Hematopoietic multipotent progenitor cell treated with erythropoietin and hydrocortisone succinate and interleukin-3 and kit ligand, for 6 days (in vitro differentiated cells): ENCODE measurements at places on chromosomes 5 and 9.

GRCh38 chr9:126423142-126423915, 96.7 kb downstream of the MVB12B start:
- DNase-seq, result peak; percentile 41

DNA sequence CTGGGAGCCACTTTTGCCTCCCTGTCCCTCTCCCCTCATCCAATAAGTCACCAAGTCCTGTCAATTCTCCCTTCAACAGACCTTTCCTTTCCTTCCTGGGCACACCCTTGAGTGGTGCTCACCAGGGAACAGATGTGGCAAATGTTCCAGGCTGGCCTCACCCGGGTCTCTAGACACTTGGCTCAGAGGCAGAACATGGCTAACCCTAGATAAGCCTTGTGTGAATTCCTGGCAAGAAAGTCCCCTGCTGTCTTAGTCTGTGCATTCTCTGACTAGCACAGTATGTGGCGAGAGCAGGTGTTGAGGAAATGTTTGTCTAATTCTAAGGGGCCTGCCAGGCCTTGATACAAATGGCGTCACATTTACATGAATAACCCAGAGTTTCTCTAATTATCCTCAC, 41.2 kb upstream of the PTGS1 start:
- peak; percentile 84 for DNase-seq

GRCh38 chr5:140205952-140206351, 31.0 kb downstream of the CYSTM1 start:
- DNase-seq, result no peak

DNA sequence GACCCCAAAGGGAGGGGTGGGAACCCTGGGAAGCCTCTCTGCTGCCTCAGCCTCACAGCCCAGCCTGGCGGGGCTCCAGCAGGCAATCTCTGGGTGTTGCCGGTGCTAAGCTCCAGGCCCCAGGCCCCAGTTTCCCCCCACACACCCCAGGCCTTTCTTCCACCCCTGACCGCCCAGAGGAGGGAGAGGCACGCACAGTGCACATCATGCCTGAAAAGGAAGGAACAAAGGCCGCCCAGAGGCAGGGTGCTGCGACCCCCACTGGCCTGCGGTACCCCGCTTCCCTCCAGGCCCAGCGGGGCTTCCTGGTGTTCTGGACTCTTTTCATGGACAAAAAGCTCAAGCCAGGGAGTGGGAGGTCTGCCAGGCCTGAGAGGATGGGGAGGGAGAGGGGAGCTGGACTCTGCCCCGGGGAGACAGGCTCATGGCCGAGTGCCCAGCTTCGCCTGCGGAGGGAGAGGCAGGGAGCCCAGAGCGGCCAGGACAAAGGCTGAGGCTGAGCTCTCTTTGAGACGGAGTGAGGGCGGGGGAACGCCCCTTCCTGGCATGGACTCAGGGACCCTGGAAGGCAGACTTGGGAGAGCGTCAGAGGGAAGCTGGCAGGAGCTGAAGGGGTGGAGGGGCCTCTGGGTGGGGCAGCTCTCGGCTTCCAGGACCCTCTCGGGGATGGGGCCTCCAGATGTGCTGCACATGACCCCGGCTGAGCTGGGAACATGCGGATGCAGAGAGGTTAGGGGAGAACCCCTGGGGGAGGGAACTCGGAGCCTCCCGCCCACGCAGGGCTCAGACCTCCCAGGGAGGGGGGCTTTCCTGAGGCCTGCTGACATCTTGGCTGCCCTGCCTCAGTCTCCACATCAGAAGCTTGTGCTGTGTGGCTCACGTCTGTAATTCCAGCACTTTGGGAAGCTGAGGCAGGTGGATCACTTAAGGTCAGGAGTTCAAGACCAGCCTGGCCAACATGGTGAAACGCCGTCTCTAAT, 1.8 kb upstream of the ENTPD2 start:
- no peak for DNase-seq

DNA sequence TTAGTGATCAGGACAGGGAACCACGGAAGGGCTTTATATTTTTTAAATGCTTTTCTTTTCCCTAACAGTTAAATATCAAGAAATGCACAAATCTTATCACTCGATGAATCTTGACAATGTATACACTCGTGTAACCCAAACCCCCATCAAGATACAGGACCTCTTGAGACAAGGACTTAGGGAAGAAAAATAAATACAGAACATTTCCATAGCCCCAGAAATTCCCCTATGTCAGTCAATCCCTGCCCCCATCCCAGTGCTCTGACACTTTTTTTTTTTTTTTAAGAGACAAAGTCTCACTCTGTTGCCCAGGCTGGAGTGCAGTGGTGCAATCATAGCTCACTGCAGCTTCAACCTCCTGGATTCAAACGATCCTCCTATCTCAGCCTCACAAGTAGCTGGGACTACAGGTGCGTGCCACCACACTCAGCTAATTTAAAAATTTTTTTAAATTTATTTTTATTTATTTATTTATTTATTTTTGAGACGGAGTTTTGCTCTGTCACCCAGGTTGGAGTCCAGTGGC, 2.7 kb downstream of the SPINK4 start:
- DNase-seq, result no peak

DNA sequence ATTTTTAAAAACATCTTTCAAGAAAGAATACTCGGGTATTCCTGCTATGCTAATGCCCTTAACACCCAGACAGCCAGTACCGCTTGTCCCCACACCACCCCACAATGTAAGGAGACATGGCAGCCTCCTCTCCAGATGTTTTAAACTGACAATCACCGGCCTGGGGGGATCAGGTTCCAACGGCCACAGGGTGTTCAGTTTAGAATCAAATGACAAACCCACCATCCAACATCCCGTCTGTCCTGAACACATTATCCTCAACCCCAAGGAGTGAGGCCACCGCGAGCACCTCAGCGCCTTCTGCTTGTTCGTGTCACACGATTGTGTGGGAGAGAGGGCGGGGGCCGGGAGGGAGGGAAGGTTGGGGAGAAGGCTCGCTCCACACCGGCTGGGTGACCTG, 152.8 kb downstream of the PAX5 start:
- DNase-seq, result no peak

- DNase-seq, result no peak
Observed at GRCh38 chr9:78306222-78307076, 9.5 kb downstream of the PSAT1 start.

DNA sequence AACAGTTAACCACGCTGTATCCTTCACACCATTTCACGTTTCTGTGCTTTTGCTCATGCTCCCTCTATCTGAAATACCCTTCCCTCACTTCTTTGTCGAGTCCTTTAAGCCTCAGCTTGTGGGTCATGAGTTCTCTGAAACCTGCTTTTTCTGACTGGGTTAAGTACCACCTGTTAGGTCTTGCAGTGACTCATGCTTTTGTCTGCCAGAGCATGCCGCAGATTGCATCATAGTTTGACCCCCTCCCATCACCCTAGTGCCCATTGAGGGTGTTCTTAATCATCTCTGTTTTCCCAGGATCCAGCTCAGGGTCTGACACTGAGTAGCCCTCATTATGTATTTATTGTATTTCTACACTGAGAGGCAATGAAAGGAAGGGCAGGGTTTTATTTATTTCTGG, 190.2 kb downstream of the ASTN2 start:
- no peak for DNase-seq

DNA sequence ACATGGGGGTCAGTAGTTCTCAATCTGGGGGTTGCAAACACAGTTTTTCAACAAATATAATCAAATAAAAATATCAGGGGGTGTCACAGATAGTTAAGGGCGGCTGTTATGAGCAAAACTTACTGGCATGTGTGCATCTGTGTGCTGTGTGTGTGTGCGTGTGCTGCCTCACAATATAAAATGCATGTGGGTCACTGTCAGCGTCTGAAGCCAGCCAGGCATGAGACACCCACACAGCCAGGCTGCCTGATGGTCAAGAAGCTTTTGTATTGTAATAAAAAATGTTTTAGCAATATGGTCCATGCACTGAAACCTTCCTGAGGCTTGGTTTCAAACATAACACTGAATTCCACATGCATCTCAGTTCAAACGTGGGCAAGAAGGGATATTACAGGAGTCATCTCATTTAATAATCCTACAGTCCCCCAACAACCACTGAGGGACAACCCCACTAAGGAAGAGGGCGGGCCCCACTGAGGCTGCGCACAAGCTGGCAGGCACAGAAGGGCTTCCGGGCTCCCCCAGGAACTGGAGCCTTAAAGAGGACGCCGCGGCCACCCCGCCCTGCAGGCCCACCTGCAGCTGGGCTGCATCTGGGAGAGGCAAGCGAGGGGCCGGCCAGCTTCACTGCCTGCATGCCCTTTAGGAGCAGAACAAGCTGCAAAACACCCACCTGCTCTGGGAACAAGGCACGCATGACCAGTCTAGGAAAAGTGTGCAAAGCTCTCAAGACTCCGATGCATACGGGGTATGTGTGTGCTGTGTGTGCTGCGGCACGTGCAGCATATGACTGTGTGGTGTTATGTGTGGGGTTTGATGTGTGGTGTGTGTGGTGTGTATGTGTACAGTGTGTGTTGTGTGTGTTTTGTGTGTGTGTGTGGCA, 14.1 kb downstream of the SEMA4D start:
- peak; percentile 88 for DNase-seq

DNA sequence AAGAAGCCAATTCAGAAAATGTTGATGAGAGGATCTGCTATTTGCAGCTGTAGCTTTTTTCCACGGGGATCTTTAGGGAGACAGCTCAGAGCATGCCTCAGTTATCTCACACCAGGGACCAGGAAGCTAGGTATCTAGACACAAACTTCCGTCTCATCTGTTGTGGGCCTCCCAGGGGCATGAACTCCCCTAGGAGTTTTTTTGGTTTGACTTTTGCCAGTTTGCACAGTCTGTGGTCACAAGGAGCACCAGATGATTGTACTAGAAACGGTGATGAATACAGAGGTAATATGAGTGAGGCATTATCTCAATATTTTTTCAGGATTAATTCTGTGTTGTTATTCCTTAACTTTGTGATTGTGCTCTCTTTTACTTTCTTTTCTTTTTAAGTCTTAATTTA, 533.2 kb upstream of the SEMA6A start:
- DNase-seq, result no peak

- no peak for DNase-seq
Observed at GRCh38 chr5:60066502-60066901, 173.0 kb upstream of the PDE4D start.

GRCh38 chr9:19934301-19934871, 145.5 kb upstream of the SLC24A2 start:
- peak; percentile 18 for DNase-seq
